A549 treated with RU486 at 1 μM for 4 hours (cell line): ENCODE measurements at places on chromosomes 3 and 15. TPM values are rescaled to one million over a fixed set of nuclear protein-coding genes. Genes with fewer than 3 reads are reported as not detected.

Gene GOLGA6A
- 0.07 to 0.13 TPM (median 0.08 TPM) in 4 of 5 replicates, not detected in the other for total RNA-seq

Gene VWA5B2
- 0.24 to 0.54 TPM (median 0.44 TPM) in 5 replicates for total RNA-seq

Gene RPP25
- 21.4 to 32.8 TPM (median 29.8 TPM) in 5 replicates for total RNA-seq

Gene NAA50
- total RNA-seq: 104 to 182 TPM (median 178 TPM) in 5 replicates

Gene SLC28A1
- total RNA-seq: 0.07 TPM in 1 of 5 replicates, not detected in the others

Gene ZIC1
- 0.07 to 0.10 TPM in 2 of 5 replicates, not detected in the others for total RNA-seq

Gene MPI
- 29.5 to 38.5 TPM (median 32.8 TPM) in 5 replicates for total RNA-seq

Gene CCR8
- not detected in 5 replicates for total RNA-seq

Gene CDHR4
- 0.11 to 0.29 TPM (median 0.24 TPM) in 4 of 5 replicates, not detected in the other for total RNA-seq

Gene ACKR4
- not detected in 5 replicates for total RNA-seq

Gene DOCK3
- 0.27 to 0.39 TPM (median 0.34 TPM) in 5 replicates for total RNA-seq

Gene ZBED2
- total RNA-seq: 0.13 to 0.43 TPM (median 0.35 TPM) in 5 replicates

Gene EFL1
- 22.2 to 27.2 TPM (median 23.7 TPM) in 5 replicates for total RNA-seq

Gene SAXO2
- 1.9 to 3.4 TPM (median 2.6 TPM) in 5 replicates for total RNA-seq

Gene EPHA6
- total RNA-seq: 0.12 to 0.14 TPM in 2 of 5 replicates, not detected in the others

Gene EEFSEC
- total RNA-seq: 8.2 to 10.5 TPM (median 9.2 TPM) in 5 replicates

Gene FOXL2NB
- 0.48 to 1.5 TPM (median 1.3 TPM) in 5 replicates for total RNA-seq

Gene CCR9
- not detected in 5 replicates for total RNA-seq

Gene ACTRT3
- 2.5 to 3.2 TPM (median 2.8 TPM) in 5 replicates for total RNA-seq

Gene DNAH12
- 0.02 to 0.13 TPM (median 0.04 TPM) in 3 of 5 replicates, not detected in the others for total RNA-seq

Gene SLC30A4
- 1.1 to 1.8 TPM (median 1.7 TPM) in 5 replicates for total RNA-seq

Gene PLA2G4D
- not detected in 5 replicates for total RNA-seq

Gene CRYGS
- total RNA-seq: 0.44 to 1.5 TPM (median 0.61 TPM) in 5 replicates

Gene HHATL
- not detected in 5 replicates for total RNA-seq

Gene ZNF639
- total RNA-seq: 13.1 to 24.9 TPM (median 22.4 TPM) in 5 replicates

Gene SLC2A2
- not detected in 5 replicates for total RNA-seq

Gene PROS1
- 6.8 to 10.9 TPM (median 9.7 TPM) in 5 replicates for total RNA-seq

Gene TMF1
- 8.8 to 16.6 TPM (median 14.8 TPM) in 5 replicates for total RNA-seq

Gene MAN2A2
- total RNA-seq: 21.0 to 29.3 TPM (median 25.3 TPM) in 5 replicates

Gene CAMK2N2
- total RNA-seq: 0.72 to 1.6 TPM (median 1.3 TPM) in 5 replicates

Gene SLC38A3
- 0.05 to 0.32 TPM (median 0.10 TPM) in 3 of 5 replicates, not detected in the others for total RNA-seq

Gene LCTL
- total RNA-seq: not detected in 5 replicates

Gene RHOV
- total RNA-seq: 4.7 to 7.6 TPM (median 6.4 TPM) in 5 replicates

Gene BBX
- 9.3 to 21.5 TPM (median 20.4 TPM) in 5 replicates for total RNA-seq

Gene FOXB1
- total RNA-seq: not detected in 5 replicates

Gene LIPH
- total RNA-seq: 5.4 to 7.4 TPM (median 6.6 TPM) in 5 replicates

Gene GOLGA6L9
- total RNA-seq: 2.3 to 3.1 TPM (median 3.0 TPM) in 5 replicates

Gene IL5RA
- total RNA-seq: not detected in 5 replicates

Gene TMA7
- 279 to 403 TPM (median 326 TPM) in 5 replicates for total RNA-seq

Gene LMAN1L
- not detected in 5 replicates for total RNA-seq

Gene ACSBG1
- 0.12 to 0.39 TPM (median 0.15 TPM) in 4 of 5 replicates, not detected in the other for total RNA-seq

Gene HRH1
- total RNA-seq: 7.6 to 10.2 TPM (median 9.3 TPM) in 5 replicates

Gene TRPM1
- not detected in 5 replicates for total RNA-seq

Gene C3orf22
- total RNA-seq: not detected in 5 replicates

Gene UBA3
- total RNA-seq: 19.5 to 33.2 TPM (median 25.2 TPM) in 5 replicates

Gene GNB4
- 7.9 to 14.3 TPM (median 11.6 TPM) in 5 replicates for total RNA-seq

Gene B4GALT4
- 98.6 to 128 TPM (median 118 TPM) in 5 replicates for total RNA-seq

Gene PLXND1
- total RNA-seq: 78.3 to 95.3 TPM (median 82.5 TPM) in 5 replicates

Gene PLSCR4
- 3.9 to 7.0 TPM (median 4.6 TPM) in 5 replicates for total RNA-seq

Gene C3orf85
- not detected in 5 replicates for total RNA-seq

Gene CCDC191
- 1.5 to 1.9 TPM (median 1.7 TPM) in 5 replicates for total RNA-seq

Gene BCL2A1
- total RNA-seq: 11.8 to 26.2 TPM (median 16.5 TPM) in 5 replicates
